Esophagus squamous epithelium (tissue), 5 donors: ENCODE measurements at places on chromosomes 7 and 10.

DNA sequence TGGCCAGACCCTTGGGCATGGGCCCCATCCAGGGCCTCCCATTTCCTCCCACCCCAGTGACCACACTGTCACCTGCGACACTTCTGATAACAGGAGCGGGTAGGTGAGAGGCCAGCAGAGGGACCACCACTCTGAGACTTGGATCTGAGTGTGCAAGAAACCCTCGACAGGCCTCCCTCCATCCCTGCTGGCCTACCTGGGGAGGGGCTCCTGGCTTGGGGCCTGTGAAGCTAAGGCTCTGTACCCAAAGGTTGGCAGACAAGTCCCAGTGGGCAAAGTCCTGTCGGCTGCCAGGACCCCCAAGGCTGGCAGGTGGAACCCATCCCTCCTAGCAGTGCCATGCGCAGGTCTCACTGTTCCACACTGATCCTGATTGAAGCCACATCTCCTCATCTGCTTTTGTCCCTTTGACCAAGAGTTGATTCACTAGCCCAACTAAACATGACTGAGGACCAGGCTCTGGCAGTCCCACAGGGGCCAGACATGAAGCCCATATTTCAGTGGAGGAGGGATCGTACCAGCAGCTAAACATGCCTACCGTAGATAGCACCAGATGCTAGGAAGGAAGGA lies 1.2 kb upstream of the PGAM2 start:
- no peak for DNase-seq

DNA sequence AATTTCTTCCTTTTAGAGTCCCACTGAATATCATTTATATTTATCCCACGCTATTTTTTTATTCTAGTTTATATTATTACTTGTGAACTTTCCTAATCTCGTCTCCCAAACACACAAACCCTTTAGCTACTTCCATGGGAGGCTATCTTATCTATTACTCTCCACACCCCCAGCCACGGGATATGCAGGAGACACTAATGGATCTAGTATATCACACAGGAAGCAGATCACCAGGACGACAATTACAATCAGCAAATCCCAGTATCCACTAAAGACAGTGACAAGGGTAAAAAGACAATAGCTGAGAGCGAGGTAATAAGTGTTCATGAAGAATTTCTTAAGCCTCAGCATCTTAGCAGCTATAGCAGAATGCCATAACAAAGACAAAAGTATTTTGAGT lies 3.8 kb upstream of the AKR1E2 start:
- DNase-seq = no peak

- no peak for DNase-seq
Observed at GRCh38 chr7:155851892-155852291, 39.6 kb upstream of the SHH start.

DNA sequence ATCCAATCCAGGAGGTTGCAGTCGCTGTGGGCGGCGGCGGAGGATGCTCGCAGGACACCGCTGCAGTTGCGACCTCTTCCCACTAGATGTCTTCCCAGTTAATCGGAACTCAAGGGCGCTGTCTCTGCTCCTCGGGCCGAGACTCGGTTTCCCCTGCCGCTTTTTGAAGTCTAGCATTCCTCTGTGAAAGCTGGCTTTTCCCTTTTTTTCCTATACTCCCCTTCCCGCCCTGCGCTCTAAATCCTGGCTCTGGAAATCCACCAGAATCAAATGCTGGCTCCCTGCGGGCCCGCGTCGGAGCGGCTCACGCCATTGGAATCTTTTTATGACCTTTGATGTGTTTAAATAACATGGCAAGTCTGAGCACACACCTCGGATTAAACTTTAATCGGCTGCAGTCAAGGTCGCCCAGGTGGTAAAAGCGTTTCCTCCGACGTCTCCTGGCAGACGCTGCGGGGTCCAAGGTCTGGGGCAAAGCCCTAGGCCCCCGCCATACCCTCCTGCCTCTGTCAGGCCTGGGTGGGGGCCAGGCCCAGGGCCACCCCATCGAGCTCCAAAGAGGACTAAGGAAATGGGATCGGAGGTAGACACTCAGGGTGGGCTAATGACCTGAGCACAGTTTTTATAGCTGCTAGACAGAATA lies 10.7 kb upstream of the HOXA13 start:
- no peak for DNase-seq

DNA sequence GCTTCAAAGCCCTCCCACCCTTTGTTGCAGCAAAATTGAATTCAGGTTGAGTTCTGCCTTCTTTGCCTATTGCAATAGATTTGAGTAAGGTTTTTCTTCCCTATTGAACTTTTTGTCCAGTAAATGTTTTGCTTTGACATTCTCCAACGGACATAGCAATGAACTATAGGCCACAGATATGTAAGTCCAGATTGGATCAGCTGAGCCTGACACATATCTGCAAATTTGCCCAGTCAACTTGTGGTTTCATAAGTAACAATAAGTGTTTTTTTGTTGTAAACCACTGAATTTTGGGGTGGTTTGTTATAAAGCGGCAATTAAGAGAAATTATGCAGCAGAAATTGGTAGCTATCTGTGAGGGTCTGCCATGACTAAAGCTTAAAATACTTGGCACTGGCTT lies 332.1 kb upstream of the SORCS1 start:
- no peak for DNase-seq
